Femur (tissue), 1 donor: ENCODE measurements at places on chromosomes 7 and 10.

- DNase-seq = no peak
Measured at GRCh38 chr7:142717453-142717852, 31.8 kb upstream of the PRSS1 start.

DNA sequence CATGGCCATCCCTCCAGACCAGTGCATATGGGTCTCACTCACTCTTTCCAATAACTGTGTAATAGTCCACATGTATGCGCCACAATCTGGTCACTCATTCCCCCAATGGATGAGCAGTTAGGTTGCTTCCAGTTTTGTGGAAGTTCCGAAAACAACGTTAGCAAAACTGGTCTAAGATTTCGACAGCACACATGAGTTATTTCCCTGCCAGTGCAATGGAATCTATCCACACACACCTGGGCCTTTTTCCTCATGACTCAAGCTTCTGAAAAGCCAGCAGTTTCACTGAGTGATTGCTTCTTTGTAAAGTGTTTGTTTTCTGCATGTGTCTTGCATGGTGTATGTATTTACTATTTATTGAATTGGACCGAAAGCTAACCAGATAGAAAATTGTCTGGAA is 58.8 kb upstream of the FHIP2A start:
- DNase-seq = no peak

DNA sequence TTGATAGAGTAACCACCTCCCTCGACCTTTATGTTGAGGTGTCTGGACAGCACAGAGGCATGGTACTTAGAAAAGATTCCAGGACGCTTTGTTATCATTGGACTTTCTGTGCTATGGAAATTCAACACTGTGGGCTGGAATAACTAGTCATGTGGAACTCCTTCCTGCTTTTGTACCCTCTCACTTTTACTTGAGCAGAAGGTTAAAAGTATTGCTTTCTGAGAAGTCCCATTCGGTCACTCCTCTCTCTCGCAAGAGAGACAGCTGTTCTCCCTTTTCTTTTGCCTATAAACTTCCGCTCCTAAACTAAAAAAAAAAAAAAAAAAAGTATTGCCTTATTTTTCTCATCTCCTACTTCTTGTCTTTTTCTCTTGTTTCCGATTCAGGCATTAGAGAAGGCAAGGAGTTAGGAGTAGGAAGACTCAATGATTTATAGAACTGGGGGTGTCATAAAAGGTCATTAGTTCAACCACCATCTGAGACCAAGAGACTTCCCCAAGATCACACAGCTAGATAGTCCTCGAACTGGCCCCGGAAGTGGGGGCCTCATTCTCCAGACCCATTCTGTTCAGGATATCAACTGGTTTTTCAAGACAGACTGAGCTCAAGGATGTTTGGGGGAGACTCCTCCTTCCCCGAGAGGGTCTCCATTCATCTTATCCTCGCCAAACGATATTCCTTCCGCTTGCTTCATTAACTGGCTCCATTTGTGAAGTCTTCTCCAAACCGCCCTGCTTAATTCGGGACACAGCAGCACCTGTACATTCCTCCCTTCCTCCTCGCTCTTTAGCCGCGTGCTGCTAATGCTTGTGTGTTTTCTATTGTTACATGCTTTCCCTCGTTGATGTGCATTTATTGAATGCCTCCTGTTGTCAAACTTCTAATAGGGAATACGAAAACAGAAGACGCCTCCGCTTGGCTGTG is 995 bp upstream of the INPP5F start:
- no peak for DNase-seq

DNA sequence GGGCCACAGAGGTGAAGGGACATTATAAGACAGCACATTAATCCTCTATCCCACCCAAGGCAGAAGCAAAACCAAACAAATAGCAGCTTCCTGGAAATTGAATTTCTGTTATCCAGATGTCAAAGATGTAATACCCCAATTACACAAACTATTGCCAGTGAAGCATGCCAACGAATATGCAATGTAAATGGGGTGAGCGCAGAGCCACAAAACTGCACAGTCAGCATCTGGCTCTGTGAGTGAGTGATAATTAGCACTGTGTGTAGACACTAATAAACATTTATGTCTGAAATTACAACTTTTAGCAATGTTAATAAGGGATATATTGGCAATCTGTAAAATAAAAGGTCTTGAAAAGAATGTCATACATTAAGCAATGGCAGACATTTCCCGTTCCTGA is 3.2 kb downstream of the BEND7 start:
- no peak for DNase-seq

DNA sequence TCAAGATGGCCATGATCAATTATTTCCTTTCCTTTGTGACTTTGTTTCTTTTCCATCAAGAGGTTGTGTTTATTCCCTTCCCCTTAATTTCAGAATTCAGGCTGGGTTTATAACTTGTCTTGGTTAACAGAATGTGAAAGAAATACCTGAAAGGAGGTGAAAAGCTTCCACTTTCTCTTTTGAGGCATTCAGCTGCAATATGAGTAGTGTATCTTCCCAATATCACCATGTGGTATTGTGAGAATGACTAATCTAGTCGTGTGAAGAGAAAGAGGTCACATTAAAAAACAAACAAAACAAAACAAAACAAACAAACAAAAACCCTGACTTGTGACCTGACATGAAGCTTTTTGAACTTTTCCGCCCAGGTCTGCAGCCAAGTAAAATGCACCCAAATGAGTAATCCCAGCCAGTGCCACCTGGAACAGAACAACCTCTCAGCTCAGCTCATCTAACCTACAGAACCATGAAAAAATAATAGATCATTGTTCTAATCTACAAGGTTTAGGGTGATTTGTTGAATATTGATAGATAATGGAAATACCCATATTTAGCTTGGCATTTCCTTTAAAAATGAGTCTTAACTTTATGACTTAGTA is 70.8 kb upstream of the TEX47 start:
- DNase-seq = no peak

DNA sequence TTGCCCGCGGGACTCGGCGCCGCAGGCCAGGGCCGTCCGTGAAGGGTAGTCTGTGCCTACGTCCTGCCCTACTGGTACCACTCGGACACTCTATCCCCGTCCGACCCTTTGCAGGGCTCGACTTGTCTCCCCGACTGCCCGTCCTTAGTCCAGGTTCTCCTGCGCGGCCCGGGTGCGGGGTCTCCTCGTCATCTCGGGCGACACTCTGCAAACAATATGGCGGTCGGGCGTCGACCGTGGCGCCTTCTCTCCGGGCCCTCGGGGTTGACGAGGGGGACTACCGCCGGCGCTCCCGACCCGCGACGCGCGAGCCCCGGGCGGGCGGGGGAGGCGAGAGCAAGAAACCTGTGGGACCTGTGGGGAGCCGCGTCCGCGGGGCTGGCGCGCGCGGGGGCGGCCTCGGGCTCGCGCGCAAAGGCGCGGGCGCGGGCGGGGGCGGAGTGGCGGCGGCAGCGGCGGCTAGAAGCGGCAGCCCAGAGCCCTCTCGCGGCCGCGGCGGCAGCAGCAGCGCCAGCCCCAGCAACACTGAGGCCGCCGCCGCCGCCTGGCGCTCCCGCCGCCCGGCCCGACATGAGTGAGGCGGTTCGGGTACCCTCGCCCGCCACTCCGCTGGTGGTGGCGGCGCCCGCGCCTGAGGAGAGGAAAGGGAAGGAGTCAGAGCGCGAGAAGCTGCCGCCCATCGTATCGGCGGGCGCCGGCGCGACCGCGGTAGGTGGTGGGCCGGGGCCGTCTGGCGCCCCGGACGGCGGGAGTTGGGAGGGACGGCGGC is at the start of gene HECTD2:
TSS of gene HECTD2 (plus strand) at position 476 of the 769 bp plus-strand sequence. CDS start at position 571, 95 bp downstream.
- DNase-seq = peak; percentile 89

- DNase-seq = no peak
Measured at GRCh38 chr10:97961945-97962344, 68.5 kb downstream of the CRTAC1 start.

DNA sequence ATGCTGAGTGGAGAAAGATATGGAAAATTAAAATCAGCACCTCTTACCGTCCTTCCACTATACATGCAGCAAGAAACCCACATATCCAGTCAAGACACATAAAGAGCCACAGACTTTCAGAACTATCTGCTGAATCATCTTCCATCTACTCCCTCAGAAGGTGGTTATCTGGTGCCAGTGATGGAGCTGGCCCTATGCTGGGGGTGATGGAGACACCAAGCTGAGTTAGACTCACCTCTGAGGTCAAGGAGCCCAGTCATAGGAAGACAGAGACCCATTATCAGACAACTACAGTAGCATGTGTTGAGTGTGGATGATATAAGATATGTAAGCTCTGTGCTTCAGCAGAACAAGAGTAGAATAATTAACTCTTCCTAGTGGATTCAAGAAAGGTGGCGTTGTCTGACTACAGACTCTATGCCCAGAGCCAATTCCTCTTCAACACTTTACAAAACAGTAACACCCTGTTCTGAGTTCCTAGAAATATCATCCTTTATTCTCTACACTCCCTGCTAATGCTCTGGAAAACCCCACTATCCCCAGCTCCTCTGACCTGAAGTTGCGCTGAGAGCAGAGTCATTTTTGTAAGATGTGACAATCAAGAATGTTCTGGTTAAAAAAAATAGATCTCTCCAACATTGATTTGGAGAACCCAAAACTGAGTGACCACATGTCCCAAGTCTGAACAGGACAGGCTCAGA is 14.3 kb downstream of the CYP3A5 start:
- no peak for DNase-seq

GRCh38 chr10:116398224-116398623 is 29.4 kb upstream of the PNLIPRP3 start:
- DNase-seq = no peak

GRCh38 chr10:78910886-78911285 is 157.9 kb upstream of the ZMIZ1 start:
- no peak for DNase-seq

DNA sequence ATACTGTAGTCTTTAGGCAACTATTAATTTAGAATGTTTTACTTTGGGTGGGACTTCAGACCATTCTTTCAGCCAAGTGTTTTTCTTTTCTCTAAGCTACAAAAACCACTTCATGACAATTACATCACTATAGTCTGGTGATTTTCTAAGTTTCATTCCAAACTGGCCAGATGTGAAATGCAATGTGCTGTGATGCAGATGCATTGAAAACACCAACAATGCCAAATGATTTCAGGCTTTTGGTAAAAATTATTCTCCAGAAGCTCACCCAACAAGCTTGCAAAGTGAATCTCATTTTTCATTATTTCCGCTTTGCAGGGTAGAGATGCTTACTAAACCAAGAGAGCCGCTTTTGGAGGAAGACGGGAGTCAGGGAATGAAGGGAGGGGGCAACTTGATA is 118.4 kb upstream of the ANK3 start:
- no peak for DNase-seq

DNA sequence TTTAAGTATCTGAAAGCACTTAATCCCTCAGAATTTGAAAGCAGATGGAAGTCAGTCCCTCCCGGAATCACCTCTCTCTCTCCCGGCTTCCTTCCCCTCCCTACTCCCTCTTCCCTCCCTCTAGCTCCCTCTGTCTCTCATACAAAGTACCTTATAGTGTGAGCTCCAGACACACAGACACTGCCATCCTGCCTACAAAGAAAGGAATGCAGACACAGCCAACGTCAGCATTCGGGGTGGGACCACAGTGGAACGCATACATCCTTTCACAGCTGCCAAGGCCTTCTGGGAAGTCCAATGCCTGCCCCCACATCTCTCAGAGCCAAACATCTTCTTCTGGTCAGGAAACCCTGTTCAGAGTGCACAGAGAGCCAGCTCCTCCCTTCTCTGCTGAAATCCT is 9.3 kb downstream of the NOD1 start:
- DNase-seq = peak; percentile 90

GRCh38 chr7:69108097-69108496 is 490.2 kb upstream of the AUTS2 start:
- no peak for DNase-seq

DNA sequence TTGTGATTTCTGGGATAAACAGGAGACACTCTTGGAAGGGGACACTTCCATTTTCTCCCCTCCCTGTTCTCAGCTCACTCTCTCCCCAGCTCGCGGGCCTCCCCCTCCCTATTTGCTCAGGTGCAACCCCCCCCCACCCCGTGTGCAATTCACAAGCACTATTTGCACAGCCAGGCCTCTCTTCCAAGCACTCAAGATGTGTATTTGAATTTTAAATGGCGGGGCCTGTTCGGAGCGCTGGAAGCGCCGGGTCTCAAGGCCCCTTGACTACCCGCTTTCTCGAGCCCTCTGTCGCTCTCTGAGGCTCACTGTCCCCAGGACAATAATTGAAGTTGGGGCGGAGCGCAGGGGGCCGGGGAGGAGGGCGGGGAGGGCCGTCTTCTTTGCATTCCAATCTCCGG is 7.8 kb downstream of the SHH start:
- no peak for DNase-seq

DNA sequence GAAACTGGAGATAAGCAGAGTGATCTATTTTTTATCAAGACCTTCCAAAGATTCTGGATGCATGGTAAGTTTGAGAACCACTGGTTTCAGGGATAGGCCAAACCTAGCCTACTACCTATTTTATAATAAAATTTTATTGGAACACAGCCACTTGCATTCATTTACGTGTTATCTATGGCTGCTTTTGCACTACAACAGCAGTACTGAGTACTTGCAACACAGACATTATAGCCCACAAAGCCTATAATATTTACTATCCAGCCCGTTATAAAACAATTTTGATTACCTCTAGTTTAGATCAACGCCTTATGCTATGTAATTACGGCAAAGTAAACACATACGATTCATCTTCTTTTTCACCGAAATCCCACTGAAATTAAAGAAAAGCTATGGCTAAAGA is 18.4 kb downstream of the STEAP1 start:
- no peak for DNase-seq
